Activated CD4-positive, alpha-beta T cell treated with anti-CD3 and anti-CD28 coated beads for 24 hours (primary cell): ENCODE measurements at places on chromosomes 3 and 15.

DNA sequence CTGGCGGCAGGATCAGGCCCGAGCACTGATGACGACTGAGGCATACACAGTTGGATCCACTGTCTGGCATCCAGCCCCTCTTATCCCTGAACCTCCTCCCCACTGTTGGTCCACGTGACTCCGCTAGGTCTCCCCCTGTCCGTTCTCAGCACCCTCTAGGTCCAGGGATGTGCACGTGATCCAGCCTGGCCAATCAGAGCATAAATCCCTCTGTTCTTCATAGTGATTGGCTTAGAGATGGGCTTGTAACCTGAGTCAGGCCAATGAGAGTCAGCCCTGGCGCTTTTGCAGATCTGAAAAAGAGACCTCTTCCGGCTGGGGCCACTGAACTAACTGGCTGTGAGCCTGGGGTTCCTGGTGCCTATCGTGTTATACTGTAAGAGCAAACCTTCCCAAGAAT, 20.5 kb upstream of the IQSEC1 start:
- DNase-seq: no peak

DNA sequence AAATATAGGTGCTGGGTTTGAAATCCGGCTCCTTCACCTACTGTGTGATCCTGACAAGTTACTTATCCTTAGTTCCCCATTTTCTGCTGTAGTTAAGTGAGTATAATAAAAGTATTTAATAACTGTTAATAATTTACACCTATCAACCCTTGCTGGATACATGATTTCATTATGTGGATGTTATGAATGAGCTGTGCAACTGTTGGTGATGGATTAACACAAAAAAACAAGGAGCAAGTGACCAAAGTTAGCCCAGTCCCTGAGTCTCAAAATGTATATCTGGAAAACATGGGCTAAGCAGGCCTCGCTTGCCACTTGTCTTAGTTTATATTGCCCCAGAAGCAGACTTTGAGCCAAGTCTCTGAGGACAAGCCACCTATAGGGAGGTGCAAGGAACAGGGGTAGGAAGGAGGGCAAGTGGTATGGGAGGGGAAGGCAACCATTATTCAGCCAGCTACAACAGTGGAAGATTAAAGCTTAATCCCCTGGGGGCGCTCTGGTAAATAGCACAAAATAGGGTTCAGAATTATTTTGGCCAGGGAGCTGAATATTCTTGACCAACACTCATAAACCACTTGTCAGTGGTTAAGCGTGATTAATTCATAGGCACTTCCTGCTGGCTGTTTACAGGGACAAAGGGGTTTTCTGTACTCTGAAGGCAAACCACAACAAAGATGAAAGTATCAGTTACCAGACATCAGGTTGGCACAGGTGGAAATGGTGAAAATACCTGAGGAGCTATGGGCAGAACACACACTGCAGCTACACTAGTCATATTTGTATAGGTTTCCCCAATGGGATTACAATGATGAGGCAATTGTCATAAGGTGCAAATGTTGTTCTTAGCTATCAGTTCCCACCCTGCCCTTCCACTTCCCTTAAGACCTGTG, 76.2 kb downstream of the TRIM42 start:
- no peak for DNase-seq

DNA sequence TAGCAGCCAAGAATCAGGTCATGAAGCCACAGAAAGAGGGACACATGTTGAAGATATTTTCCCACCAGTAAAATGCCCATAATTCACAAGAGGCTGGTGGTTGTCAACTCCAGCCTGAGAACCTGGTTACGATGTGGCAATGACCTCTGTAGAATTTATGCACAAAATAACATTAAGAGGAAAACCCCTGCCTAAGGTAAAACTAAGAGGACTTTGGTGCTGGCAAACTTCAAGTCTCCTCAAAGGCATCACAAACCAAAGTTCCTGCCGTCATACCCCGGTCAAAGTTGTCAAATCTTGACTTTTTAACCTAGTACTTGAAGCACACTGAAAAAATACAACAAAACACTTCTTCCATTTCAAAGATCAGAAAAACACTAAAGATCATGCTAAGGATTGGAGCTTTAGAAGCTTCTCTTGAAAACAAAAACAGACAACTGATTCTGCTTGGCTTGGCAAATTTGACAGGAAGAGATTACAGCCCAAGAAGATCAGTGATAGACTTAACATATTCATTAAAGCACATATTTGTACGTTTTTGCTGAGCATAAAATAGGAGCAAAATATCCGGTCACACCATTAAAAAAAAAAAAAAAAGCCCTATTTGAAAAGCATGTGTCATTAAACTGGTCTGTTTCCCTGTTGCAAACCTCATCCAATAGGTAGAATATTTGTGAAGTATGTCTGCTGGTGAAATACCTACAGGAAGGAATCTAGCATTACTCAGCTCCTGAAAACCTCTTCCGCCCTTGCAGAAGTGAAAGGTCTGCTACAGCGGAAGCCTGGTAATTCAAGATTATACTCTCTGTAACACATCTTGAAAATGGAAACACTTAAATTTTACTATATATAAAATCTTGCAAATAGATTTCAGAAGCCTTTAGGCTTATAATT, 22.8 kb downstream of the EIF4E3 start:
- DNase-seq: no peak

GRCh38 chr3:129106320-129106719, 15.3 kb downstream of the RAB43 start:
- DNase-seq: no peak

- DNase-seq: peak; percentile 6
Observed at GRCh38 chr15:72271895-72272212, 500 bp downstream of the PARP6 start.

DNA sequence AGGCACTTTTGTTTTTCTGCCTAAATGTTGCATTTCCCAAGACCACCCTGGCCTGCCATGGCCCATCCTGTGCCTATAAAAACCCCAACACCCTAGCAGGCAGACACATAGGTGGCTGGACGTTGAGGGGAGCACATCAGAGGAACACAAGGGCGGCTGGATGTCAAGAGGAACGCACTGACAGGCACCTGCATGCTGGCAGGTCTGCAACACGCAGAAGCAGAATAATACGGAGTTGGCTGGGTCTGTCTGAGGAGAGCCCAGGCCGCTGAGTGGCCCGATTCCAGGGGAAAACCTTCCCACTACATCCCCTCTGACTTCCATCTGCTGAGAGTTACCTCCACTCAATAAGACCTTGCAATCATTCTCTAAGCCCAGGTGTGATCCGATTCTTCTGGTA, 765.6 kb downstream of the PLOD2 start:
- DNase-seq: no peak

GRCh38 chr3:107476462-107476861, 46.3 kb upstream of the BBX start:
- no peak for DNase-seq

DNA sequence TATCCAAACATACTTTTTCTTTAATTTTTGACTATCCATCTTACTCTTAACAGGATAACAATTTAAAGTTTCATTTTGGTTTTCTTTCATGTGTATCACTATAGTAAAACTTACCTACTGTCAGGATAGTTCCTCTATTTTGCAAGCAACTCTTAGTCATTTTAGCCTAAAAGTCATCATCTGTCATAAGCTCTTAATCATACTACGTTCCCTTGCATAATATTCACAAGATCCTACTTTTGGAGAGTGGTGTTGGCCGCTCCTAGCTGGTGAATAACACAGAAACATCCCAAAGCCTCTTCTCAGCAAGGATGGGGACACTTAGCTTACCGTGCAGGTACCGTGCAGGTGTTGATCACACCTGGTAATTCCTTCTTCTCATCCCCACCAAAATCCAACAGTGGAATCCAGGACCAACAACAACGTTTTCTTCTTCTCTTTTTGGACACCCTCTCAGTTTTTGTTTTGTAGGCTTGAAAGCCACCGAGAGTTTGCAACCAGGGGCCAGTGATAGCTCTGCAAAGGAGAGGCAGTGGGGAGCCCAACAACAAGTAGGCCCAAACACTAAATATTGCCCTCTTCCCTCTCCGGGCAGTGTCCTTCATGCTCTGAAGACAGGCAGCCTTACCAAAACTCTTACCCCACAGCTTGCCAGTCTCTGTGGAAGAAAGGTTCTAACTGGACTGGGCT, 433 bp downstream of the FILIP1L start:
- DNase-seq: no peak

- DNase-seq: no peak
Observed at GRCh38 chr15:55823191-55823670, 80.3 kb upstream of the PRTG start.

- DNase-seq: no peak
Observed at GRCh38 chr3:44513513-44513912, 36.0 kb upstream of the ZNF445 start.

- DNase-seq: no peak
Observed at GRCh38 chr3:30826531-30826942, 67.9 kb downstream of the GADL1 start.

DNA sequence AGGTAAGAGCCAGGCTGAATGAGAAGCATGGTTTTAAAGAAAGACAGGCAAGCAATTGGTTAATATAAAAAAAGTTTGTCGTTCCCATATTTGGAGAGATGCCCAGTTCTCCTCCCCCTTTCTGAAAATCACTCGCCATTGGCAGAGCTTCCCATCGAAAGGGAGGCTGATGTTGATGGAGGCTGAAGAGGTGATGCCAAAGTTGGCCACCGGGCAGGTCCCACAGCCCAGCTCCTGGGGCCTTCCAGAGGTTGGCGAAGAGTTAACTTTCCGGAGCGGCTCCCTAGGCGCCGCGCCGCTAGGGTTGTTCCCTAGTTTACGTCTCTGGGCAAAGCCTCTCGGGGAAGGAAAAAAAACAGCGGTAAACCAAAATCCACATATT, 793 bp downstream of the PCOLCE2 start:
- DNase-seq: no peak

DNA sequence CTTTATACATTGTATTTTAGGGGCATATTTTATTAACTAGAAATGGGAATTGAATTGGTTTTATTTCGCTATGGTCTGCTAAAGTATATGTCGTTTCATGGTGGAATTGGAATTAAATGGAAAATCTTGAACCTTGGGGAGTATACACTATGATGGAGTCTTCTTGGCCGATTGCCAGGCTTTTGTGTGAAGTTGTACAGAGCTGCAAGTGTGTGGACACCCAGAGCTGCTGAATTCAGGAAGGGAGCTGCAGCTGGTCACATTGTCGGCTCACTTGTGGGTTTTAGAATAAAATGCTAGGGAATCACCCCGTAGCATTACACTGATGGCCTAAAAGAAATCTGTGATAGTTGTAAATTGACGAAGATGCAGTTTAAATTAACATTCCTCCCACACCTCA, 35.1 kb downstream of the USP3 start:
- no peak for DNase-seq

- DNase-seq: no peak
Observed at GRCh38 chr15:44011238-44011854, 183.7 kb downstream of the FRMD5 start.

DNA sequence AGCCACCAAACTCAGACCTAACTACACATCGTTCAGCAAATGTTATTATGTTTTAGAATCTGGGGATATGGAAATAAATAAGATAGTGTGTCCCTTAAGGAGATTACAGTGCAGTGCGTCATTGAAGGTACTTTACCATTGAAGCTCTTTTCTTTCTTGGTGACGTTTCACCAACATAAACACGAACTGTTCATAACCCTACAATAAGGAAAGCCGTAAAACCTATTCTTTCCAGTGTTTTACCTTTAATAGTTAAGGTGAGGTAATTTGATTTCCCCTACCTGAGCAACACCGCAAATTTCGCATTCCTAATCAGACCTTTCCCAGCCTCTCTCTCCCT, 826 bp downstream of the CCDC66 start:
- no peak for DNase-seq

DNA sequence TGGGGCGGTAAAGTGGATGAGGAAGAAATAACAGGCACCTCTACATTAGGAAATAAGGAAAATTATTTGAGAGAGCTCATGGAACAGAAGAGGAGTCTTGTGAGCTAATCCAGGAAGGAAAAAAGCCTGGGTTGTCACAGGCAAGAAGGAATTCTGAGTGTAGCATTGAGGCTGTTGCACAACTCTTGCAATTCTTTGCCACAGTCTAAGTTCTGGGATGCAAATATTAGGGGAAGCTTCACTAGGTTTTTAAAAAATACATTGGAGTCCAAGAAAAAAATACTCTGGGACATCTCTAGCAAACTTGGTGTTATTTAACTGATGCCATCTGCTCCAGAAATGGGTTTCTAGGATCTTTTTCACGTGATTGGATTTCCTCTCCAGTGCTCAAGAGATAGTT, 122.3 kb downstream of the SPATA16 start:
- no peak for DNase-seq

DNA sequence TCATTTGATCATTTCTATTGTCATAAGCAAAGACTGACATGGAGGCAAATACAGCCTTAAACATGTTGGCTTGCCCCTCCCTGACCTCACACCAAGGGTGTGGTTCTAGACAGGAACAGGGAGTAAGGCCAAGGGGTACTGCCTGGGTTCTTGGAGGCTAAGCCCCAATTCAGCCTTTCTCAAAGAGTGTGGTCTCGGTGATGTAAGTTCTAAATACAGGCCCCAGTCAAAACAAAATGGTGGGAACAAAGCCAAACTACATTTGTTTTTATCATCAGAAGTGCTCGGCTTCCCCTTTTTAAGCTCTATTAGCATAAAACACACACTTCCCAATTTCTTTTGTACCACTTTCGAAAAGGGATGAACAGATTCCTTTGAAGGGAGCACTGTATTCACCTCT, 129.5 kb downstream of the ATP8B4 start:
- no peak for DNase-seq

DNA sequence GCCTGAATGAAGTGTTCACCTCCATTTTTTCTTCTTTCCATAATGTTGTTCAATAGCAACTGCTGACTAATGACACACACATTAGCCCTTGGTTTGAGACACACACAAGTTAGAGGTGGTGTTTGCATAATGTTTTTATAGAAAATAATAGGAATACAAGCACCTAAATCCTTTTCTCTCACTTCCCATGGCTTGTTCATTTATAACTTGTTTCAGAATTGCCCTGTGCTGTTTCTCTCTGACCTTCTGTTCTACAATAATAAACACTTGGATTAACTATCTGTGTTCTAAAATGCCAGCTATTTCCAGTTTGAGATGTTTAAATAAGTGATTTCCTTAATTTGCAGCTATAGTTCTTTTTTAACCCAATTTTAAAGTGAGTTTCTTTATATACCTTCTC, 525.1 kb upstream of the ROBO2 start:
- no peak for DNase-seq

GRCh38 chr3:149020196-149020838, 29.0 kb downstream of the GYG1 start:
- DNase-seq: no peak
